ENCODE measurements at places on chromosomes 16 and 17. TPM values are rescaled to one million over a fixed set of nuclear protein-coding genes. Genes with fewer than 3 reads are reported as not detected.
A peak's percentile ranks its signal among the peaks of the same experiment; 100 is the strongest.

GRCh38 chr17:164303-165235, 16.9 kb downstream of the DOC2B start:
- DNase-seq = peak; percentile 77

The GLIS2 gene
- 16.5 TPM for total RNA-seq

The PDILT gene
- total RNA-seq = not detected

The PIPOX gene
- 1.4 TPM for total RNA-seq

DNA sequence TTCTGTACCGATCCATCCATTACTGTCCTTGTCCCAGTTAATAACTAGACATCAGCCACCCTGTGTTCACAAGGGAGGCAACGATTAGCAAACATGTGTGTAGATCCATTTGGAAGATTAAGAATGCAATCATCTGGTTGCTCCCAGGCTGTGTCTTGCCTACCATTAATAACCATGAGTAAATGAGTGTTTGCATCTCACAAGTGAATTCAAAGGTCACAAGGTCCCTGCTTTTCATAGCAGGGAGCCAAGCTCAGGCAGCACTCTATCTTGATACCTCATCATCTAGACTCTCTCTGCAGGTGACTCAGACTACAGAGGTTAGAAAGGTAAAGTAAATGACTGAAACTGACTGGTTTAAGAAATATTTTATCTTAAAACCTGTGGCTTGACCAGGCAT, 25.3 kb downstream of the VWA3A start:
- no peak for DNase-seq

GRCh38 chr17:61314368-61315078, 85.1 kb upstream of the TBX2 start:
- no peak for DNase-seq
